ENCODE measurements at places on chromosomes 1 and 21.

GRCh38 chr1:14652840-14653239 is 54.4 kb downstream of the KAZN start:
- no peak for DNase-seq

DNA sequence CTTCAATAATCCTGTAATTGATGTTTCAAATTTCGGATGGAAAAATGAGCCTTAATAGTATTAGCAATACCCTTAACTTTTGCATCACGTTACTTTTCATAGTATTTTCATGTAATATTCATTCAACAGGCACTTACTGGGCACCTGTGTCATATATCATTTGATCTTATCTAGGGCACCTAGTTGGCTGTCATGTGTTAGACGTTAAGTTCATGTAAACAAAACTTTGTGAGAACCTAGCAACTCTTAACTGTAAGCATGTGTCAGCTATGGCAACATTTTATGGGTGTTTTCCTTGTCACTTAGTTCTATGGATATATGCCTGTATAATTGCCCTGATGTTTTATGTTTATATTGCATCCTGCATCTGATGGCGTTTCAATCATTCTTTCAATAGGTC is 777 bp downstream of the LAMC2 start:
- no peak for DNase-seq

GRCh38 chr1:67634396-67634935 is 50.5 kb upstream of the GADD45A start:
- DNase-seq: no peak

DNA sequence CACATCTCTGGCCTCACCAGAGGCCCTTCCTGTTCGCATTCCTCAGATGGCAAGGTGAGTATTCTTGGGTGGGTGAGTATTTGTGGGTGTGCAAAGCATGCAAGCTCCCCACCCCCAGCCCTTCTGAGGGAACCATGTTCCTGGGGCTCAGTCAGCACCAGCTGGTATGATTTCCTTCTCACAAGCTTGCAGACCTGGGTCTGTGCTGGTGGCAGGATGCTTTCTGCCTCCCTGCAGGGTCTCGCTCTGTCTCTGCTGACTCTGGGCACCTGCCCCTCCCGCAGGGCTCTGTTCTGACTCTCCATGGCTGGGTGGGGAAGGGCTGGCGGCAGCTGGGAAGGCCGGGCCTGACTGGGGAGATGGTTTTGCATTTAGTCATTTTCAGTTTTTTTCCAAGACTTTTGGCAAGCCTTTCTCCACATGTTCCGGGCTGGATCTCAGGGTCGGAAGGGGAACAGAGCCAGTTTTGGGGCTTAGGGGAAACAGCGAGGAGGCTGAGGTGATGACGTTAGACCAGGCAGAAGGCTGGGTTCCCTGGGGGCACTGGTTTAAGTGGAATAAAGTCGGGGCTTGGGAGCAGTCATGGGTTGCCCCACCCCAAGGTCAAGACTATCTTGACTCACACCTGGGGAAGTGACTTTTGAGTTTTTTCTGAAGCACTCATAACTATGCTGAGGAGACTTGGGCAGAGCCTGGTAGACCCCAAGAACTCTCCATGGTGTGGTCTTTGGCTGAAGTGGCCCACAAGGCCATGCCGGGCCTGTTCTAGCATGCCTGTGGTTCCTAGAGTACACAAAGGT is 6.2 kb downstream of the RASSF5 start:
- DNase-seq: no peak

DNA sequence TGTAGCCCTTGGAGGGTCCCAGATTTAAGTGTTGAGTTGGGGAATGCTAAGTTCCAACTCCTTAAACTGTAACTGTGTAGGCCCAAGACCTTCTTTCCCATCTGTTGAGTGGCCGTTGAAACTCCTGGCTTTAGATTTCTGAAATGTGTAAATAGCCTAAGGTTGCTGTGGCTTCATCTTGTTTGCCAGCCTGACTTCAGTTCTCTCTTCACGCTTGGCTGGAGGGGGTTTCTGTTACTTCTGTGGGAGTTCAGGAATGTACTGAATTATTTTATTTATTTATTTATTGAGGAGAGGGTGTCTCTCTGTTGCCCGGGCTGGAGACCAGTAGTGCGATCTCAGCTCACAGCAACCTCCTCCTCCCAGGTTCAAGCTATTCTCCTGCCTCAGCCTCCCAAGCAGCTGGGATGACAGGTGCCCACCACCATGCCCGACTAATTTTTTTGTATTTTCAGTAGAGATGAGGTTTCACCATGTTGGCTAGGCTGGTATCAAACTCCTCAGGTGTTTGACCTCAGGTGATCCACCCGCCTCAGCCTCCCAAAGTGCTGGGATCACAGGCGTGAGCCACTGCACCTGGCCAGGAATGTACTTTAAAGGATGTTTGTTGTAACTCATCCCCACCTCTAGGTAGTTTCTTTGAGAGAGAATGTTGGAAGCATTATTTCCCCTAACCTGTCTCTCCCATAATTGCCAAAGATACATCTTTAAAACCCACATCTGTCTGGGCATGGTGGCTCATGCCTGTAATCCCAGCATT is 5.9 kb downstream of the TTC39A start:
- DNase-seq: no peak

DNA sequence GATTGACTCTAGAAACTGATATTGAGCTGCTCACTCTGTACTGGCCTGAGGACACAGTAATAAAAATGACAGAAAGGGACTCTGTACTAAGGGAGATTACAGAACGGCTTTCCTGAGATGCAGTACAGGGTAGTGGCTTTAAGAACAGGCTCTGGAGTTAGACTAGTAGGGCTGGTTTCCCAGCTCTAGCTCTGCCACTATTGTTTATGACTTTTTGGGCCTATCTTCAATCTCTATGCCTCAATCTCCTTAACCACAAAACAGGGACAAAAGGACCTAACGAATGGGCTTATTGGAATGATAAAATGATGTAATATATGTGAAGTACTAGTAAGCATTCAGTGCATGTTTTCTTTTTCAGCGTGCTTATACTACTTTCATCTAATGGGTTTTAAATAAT is 1.4 kb downstream of the DEPDC1 start:
- DNase-seq: no peak

- no peak for DNase-seq
Measured at GRCh38 chr1:167683226-167683625, 38.6 kb upstream of the MPZL1 start.

DNA sequence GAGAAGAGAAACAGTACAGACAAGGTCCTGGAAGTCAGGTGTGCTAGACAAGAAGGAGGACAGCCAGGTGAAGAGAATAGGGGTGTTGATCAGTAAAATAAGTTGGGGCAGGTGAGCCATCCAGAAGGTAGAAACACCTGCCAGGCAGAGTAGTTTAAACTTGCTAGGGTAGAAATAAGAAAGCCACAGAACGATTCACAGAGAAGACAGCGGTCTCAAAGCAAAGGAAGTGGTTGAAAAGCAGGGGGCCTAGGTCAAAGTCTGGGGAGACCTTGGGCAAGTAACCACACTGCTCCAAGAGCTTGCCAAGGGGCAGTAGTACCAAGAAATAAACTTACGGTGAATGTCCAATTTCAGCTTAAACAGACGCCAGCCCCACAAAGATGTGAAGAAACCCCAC is 116.6 kb upstream of the PROX1 start:
- DNase-seq: no peak

DNA sequence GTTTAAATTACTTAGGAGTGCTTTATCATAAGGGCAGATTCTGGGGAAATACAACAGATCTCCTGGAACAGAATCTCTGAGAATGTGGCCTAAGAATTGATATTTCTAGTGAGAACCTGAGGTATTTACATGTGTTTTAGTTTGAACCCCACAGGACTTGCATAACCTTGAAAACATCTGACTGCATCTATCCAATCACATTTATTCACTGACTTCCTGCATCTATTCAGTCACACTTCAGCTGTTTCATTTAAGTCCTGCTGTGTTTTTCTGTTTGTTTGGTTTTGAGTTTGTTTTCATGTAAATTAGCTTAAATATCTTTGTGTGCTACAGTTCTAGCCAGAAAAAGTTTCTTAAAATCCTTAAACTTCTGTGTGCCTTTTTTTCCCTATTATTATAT is 1260.7 kb downstream of the PLA2G4A start:
- DNase-seq: no peak

DNA sequence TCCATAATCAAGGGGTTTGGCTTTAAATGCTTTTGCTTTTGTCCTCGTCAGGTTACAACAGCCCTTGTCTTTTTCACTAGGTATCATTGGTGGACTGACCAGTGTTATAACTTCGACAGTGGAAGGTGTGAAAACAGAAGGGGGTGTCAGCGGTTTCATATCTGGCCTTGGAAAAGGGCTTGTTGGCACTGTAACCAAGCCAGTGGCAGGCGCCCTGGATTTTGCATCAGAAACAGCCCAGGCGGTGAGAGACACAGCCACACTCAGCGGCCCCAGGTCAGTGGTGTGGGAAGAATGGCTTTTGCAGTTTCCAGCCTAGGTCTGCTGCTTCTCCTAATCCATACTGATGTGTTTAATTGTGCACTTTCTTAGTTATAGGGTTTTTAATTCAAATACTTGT is 157.9 kb downstream of the DHRS3 start:
- DNase-seq: no peak

GRCh38 chr21:41902946-41903345 is 23.8 kb upstream of the PRDM15 start:
- DNase-seq: no peak

DNA sequence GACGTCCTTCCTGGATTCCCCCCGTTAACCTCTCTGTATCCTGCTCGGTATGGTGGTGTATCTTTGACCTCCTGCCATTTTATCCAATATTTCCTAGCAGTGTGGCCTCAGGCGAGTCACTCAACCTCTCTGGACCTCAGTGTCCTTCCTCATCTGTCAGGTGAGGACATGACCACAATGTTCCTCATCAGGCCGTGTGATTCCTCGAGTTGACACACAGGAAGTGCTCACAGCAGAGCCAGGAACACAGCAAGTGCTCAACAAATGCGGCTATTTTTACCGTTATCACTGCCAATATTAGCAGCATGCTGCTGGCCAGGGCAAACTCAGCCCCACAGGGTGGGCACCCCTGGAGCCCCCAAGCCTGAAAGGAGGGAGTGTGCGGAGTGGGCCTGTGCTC is 450.2 kb downstream of the KIF26B start:
- no peak for DNase-seq

- no peak for DNase-seq
Measured at GRCh38 chr1:114756949-114757454, 782 bp downstream of the CSDE1 start.

GRCh38 chr1:41847733-41848132 is 71.0 kb downstream of the HIVEP3 start:
- no peak for DNase-seq

DNA sequence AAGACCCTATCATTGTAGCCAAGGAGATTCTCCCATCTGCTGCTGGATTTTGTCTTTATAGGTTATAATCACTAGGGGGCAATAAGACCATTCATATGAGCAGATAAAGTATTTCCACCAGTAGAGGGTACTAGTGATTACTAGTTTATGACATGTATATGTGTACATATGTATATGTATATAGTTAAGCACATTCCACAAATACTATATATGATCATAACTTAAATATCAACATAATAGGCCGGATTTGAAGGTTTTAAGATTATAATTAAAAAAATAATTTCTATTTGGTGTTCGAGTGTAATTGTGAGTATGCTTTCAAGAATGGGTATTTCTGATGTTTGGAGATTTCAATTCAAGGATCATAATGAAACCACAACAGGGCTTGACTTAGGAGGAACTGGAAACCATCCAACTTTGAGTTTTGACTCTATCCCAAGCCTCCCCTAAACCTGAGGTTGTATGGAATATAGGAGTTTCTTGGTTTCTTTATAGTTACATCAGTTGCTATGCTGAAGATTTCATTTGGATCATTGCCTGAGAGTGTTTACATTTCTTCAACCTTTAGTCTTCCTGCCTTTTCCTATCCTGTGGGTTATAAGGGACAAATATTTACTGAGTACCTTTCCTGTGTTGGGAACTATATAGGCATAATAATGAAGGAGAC is 16.9 kb downstream of the TCEANC2 start:
- DNase-seq: no peak

DNA sequence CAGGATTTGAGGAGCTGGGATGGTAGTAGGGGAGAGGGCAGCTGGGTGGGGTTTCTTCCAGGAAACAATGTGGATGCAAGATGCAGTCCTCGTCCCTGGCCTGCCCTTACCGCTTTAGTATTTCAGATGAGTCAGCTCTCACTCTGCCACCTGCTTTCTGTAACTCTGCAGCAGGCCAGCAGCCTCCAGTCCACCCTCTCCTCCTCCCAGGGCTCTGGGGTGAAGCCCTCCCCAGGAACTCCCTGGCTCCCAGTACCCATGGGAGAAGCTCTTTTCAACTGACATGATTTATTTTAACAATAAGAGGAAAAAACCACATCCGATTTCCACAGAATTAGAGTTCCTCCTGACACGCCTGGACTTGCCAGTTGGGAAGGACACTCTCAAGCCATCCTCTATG is 39.0 kb upstream of the IL20 start:
- no peak for DNase-seq

All from stimulated activated CD4-positive, alpha-beta T cell treated with anti-CD3 and anti-CD28 coated beads, Interleukin-15, amount 100 ng/mL, for 1 hour (primary cell).